ENCODE measurements at places on chromosomes 1 and 21.

- DNase-seq: no peak
Observed at GRCh38 chr1:100322436-100323211, 29.7 kb upstream of the CDC14A start.

DNA sequence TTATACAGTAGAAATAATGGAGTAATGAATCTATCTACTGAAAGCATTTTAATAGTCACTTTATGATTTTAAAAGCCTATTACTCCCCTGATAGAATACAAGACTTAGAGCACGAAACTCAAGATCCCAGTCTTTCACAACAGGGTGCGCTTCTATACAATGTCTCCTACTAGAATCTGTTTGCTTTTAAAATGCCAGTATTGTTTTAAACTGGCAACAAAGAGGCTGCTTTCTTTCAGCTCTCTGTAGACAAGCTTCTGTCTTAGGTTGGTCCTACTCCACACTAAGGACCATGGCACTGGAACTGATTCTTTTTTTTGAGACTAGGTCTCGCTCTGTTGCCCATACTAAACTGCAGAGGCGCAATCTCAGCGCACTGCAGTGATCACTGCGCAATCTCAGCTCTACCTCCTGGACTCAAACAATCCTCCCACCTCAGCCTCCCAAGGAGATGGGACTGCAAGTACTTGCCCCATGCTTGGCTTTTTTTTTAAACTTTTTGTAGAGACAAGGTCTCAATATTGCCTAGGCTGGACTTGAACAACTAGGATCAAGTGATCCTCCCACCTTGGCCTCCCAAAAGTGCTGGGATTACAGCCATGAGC lies 4.8 kb downstream of the DCAF8 start:
- DNase-seq: no peak

- DNase-seq: no peak
Observed at GRCh38 chr1:193588311-193589082, 402.1 kb upstream of the B3GALT2 start.

- DNase-seq: no peak
Observed at GRCh38 chr1:214492401-214493075, 58.9 kb downstream of the PTPN14 start.

- DNase-seq: no peak
Observed at GRCh38 chr1:168159979-168160378, 18.8 kb upstream of the TIPRL start.

GRCh38 chr1:87816646-87817045 lies 488.0 kb downstream of the LMO4 start:
- DNase-seq: no peak

DNA sequence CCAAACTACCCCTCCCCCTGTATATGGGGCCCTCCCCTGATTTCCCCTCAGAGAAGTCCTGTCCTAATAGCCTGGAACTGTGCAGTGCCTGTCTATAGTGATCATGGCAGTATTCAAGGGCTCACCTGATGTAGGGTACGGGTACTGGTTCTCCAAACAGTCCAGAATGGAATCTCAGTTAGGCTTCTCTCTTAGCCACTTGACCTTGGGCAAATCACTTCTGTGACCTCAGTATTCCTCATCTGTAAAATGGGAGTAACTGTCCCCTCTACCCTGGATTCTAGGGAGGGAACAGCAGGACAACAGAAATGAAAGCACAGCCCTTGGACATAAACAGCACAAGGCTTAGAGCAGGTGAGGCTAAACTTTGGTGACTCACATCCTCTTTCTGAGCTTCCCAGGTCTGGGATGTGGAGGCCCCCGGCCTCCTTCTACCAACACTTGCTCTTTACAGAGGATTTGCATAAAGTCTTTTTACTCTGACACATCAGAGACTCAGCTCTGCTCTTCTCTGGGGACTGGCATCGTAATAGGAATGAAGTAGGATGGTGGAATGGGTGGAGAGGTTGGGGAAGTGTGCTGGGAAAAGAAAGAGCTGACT lies 20.0 kb upstream of the PDZK1IP1 start:
- DNase-seq: no peak

GRCh38 chr1:162000053-162000420 lies 23.6 kb downstream of the OLFML2B start:
- no peak for DNase-seq

DNA sequence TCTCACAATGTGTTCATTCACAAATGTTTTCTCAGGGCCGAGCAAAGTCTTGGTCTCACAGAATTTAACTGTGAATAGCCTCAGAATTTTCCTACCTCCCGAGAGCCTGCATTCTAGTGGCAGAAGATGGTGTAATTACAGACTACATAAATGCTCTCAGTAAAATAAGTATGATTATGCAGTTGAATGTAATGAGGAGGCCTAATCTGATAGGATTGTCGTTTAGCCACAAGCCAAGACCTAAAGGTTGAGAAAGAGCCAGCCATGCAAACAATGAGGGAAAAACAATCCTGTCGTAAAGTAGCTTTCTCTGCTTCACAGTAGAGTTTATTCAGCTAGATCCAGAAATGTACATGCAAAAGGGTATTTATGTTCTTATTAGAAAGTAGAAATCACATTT lies 607.8 kb upstream of the B3GALT2 start:
- DNase-seq: no peak

GRCh38 chr1:160837558-160838205 lies 25.0 kb downstream of the CD244 start:
- DNase-seq: peak; percentile 63

DNA sequence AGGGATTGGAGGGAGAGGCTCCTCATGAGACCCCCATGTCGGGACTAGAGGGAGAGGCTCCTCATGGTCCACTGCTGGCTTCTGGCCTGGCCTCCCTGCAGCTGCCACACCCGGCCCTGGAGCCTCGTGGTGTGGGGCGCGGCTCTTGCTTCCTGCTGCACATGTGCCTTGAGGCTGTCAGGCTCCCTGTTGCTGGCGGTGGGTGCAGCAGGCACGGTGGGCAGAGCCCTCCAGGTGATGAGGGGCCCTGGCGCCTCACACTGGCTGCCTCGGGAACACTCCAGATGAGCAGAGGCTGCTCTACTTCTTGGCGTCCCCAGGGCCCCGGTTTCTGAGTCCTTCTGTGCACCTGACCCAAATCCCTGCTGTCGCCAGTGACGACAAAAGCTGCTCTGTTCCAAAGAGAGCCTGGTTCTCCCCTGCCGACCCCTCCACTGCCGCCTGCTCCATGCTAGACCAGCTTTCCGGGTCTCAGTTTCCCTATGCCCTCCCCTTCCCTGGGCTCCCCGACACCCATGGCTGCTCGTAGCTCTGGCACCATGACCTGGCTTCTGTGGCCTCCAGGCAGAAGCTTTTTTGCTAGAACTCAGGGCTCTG lies 9.7 kb upstream of the ATAD3B start:
- no peak for DNase-seq

- DNase-seq: no peak
Observed at GRCh38 chr1:159957824-159958268, 3.8 kb upstream of the SLAMF9 start.

- DNase-seq: no peak
Observed at GRCh38 chr1:160945079-160945478, 9.5 kb downstream of the ITLN2 start.

DNA sequence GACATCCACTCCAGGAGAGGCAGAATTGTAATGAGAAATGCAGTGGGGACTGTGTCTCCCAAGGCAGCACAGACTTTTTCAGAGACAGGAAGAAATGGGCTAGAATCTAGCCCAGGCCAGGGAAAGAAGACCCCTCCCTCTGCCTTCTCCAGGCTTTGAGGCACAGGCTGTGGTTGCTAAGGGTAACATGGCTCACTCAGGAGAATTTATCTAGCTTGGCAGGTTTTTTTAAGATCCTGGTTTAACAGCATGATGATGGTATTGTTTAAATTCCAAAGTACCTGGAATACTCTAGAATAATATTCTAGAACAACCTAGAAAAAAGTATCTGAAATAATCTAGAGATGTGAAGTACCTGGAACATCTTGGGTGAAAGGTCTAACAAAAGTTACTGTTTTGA lies 125.6 kb downstream of the URB2 start:
- no peak for DNase-seq

DNA sequence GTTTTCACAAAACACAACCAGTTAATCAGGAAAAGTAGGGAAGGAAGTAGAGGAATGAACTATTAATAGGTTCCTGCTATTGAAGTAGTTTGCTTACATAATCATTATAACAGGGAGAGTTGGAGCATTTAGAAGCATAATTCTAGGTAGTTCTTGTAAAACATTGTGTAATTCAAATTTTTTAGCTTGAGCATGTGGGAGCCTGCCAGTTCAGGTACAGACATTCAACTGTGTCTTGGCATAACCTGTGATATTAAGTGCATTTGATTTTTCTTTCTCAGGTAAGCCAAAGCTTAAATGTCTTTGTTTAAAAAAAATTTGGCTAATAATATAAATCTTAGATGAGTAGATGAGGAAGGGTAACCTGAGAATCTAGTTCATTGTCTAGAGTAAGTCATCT lies 3.4 kb downstream of the YTHDF2 start:
- DNase-seq: no peak

DNA sequence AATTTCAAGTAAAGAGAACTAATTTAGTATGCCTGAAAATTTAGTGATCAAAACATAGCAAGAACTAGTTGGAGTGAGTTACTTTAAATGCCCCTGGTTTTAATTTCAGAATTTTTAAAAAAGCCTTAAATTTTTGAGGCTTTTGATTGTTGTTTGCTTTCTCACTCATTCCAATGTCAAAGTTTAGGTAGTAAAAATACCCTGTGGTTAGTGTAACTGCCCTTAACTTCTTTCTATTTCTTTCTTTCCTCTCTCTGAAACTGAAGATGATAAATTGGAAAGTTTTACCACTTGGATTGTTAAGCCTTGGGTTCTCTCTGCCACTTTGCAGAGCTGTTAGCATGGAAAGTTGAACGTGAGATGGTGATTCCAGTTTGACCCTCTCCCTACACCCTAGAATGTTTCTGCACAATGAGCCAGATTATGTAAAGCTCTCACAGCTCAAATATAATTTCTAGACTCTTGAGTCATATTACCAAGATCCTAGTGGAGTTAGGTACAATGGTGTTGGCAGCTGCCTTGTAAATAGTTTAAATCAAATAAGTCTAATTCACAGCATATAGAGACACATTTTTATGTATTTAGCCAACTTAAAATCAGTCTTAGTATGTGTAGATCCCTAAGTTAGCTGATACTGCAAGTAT lies 192.4 kb upstream of the SGIP1 start:
- DNase-seq: no peak

GRCh38 chr1:192167011-192167410 lies 8.7 kb downstream of the RGS18 start:
- DNase-seq: no peak

DNA sequence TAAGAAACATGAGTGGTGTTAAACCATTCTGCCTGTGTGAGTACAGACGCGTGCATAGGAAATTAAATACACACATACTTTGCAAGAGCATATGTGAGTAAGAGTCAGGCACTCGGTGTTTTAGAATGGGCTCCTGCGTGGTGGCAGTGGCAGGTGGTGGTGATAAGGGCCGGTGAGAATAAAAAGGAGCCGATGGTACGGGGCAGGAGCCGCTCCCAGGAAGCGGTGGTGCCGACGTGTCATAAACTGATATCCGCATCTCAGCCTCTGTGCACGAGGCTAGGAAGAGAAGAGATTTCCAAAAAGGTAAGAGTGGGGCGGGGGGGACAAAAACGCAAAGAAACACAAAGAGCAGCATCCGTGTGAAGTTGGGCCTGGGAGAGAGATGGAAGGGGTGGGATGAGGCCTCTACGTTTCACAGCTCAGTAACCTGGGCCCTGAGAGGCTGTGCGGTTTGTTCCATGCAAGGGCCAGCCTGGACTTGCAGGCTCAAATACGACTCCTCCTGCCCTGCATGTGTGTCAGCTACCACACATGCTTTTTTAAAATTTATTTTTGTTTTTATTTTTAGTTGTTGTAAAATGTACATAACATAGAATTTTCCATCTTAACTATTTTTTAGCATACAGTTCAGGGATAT lies 127.7 kb upstream of the COL6A1 start:
- no peak for DNase-seq

DNA sequence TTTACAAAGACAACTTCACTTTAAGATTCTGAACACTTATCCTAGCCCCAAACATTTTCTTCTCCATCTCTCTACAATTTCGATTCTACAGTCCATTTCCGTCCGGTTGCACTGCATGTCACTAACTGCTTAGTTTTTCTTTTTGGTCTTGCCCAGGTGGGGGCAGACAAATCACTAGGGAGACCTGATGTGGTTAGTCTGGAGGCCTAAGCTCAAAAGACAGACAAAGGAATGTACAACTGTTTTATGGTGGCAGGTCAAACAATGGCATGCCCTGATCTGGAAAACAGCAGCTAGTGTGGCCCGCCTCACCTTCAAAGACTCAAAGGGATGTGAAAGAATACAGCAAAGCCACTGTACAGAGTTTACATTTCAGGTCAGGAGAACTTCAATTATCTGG lies 3.8 kb downstream of the ETV3 start:
- no peak for DNase-seq

DNA sequence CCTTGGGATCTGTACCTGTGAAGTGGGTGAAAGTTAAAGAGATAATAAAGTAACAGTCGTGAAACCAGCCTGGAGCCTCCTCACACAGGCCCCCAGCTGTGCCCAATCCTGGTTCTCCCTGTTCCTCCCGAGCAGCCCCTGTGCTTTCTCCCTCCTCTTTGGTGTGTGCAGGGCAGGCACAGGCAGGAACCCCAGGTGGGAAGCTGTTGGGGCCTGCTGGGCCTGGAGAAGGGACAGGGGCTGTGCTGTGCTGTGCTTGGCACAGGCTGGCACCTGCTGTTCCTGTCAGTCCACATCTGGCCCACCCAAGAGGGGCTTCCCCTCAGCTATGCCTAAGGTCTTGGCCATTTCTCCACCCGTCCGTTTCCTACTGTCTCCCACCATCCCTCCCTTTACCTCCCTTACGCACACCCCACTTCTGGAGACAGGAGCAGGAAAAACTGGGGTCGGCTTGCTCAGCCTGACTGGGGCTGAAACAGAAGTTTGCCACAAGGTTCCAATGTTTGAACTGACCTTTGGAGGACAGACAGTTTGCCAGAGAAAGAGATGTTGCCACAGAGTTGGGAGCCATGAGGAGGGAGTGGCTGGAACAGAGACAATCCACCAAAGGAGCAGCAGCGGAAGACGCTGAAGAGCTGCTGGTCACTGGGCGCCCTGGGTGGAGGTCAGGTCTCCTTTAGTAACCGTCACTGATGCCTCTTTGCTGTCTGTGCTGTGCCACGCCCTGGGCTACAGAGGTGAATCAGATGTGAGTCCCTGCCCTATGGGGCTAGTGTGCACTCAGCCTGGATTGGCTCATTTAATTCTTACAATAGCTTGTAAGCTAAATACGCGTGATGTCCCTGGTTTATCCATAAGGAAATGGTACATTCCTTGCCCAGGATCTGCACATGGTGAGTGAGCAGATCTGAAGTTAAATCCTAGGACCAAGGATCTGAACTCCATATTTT lies 18.8 kb upstream of the ARTN start:
- DNase-seq: no peak

- no peak for DNase-seq
Observed at GRCh38 chr1:47965816-47966215, 31.4 kb downstream of the TRABD2B start.

DNA sequence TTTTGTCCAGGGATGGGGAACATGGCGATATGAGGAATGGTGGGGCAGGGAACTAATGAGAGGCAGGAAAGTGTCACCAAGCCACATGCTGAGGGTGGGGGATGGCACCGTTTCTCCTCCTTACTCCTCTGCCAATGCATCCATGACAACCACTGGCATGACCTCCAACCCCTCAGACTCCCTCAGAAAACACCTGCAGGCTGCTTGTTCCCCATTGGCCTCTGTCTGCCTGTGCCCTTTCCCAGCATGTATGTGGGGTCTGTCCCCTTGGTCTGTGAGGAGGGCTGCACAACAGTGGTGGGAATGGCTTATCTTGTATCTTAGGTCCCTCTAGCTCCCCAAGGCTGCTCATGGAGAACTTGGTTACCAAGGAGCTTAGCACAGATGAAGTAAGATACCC lies 137.2 kb upstream of the NGF start:
- no peak for DNase-seq
